ENCODE measurements at places on chromosomes 12 and 14.

- DNase-seq, result no peak
Measured at GRCh38 chr14:64000749-64001148, 147.9 kb downstream of the SYNE2 start.

GRCh38 chr12:81992461-81992860, 233.3 kb upstream of the PPFIA2 start:
- no peak for DNase-seq

GRCh38 chr12:124694846-124695497, 127.6 kb upstream of the NCOR2 start:
- DNase-seq, result no peak

DNA sequence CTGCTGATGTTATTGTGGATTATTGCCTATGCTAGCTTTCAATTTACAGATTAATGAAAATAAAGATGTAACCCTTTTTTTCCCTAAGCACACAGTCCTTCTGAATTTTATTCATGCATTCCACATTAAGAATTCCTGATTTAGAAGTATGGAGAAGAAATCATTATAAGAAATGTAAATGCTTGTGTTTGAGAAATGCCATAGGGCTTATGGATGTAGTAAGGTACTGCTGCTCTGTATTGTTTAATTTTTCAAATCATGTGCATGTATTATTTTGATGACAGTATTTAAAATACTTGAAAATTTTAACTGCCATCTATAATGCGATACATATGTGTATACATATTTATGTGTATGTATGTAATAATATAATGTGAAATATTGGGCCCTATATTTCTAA, 167.1 kb upstream of the SOX5 start:
- no peak for DNase-seq

- DNase-seq, result no peak
Measured at GRCh38 chr12:40446385-40446784, 221.6 kb downstream of the LRRK2 start.

GRCh38 chr12:121799842-121800693, 3.7 kb upstream of the SETD1B start:
- peak; percentile 94 for DNase-seq

- DNase-seq, result no peak
Measured at GRCh38 chr14:53519137-53519536, 366.0 kb upstream of the DDHD1 start.

- no peak for DNase-seq
Measured at GRCh38 chr14:65096323-65097089, 5.8 kb downstream of the MAX start.

- no peak for DNase-seq
Measured at GRCh38 chr12:83113945-83114344, 427.2 kb downstream of the TMTC2 start.

- no peak for DNase-seq
Measured at GRCh38 chr14:64502887-64503433, 678 bp downstream of the ZBTB25 start.

- no peak for DNase-seq
Measured at GRCh38 chr14:75987201-75987970, 1.8 kb downstream of the IFT43 start.

DNA sequence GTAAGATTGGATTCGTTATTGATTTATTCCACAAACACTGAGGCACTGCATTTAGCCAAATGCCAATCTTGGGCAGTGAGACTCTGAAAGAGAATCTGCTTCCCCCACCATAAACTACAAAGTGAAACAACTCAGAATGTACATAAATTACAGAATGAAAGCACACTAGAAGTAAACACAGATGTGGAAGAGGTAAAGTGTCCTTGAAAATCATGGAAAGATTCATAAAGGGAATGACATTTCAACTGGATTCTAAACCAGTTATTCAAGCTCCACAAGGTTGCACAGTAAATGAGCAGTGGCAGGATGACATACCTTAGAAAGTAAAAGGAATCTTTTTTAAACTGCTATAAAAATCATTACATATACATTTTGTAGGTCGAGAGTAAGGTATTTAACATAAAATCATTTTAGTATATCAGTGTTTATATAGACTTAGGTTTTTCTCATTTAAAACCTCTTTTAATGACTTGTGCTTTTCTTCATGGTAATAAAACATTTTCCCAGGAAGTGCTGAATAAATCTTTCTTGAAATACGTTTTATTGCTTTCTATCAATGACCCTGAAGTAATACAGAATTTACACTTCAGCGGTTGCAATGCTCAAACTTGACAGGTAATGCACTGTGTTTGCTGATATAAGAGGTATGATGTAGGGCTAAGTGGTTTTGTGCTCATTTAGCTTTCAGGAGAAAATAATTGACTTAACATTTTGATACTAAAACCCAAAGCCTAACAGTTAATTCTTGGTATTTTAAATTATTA, 270.6 kb downstream of the NAV3 start:
- no peak for DNase-seq

DNA sequence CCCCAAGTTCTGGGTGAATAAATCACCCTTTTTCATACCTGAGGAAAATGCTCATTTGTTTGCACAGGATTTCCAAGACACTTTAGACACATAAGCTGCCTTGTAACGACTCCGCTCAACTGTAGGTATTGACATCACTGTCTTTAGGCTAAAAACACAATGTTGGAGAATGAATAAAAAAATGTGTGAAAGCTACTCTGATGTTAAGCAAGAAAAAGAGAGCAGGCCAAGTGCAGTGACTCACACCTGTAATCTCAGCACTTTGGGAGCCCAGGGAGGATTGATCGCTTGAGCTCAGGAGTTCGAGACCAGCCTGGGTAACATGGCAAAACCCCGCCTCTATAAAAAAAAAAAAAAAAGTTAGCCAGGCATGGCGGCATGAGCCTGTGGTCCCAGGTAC, 11.1 kb upstream of the CIPC start:
- no peak for DNase-seq

GRCh38 chr14:61923348-61923747, 161.1 kb downstream of the SNAPC1 start:
- DNase-seq, result no peak

DNA sequence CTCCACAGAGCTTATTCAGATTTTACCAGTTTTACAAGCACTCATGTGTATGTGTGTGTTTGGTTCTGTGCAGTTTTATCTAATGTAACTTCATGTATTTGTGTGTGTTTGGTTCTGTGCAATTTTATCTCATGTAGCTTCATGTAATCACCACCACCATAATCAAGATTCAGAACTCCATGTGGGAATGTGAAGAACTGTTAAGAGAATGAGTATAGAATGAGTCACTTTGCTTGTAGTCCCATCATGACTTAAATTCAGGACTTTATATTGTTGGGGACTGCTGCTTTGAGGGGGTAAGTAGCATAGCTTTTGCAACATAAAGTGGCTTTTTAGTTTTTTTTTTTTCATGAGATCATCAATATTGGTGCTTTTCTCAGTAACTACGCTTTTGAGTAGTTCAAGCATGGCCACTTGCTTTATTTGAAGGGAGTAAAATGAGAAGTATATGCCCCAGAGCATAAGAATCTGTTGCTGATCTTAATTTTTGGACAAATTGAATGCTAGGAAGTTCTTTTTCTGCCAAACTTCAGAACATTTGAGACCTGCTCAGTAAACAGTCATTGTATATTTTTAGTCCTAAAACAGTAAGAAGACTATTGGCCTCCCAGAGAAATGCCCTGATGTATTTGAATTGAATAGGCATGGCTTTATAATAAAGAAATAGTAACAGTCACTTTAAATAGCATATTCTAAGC, 28.8 kb downstream of the PROX2 start:
- no peak for DNase-seq

DNA sequence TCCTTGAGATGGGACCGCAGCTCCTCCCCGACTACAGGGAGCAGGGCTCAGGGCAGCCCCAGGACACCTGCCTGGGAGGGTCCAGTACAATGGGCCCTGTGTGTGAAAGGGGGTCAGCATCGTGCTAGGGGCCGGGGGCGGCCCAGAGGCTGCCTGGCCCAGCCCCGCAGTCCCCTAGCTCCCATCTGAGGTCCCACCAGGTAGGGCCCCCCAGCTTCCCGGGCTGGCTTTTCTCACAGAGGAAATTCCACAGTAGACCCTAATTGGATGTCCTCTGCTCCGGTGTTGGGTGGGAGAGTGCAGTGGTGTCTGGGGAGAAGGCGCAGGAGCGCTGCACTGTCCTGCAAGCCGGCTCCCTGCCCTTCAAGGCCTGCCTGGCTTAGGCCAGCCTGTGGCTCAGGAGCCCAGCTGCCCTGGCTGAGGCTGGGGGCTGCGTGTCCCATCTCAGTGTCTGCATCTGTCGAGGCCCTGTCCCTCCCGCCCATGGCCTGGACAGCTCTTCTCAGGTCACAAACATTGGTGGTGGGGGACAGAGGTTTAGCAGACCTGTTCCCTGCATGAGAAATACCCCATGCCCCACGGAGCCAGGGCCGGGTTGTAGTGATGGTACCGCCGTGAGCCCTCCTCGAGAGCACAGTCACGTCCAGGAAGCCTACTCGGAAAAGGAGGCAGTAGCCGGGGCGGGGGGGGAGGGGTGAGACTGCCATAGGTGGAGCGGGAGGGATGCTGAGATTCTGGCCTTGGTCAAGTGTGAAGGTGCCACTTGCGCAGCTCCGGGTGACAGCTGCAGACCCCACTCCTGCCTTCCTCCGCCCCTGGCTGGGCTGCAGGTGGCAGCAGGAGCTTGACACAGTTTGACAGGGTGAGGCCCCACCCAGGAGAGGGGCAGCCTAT, 11.6 kb downstream of the HIP1R start:
- DNase-seq, result no peak

DNA sequence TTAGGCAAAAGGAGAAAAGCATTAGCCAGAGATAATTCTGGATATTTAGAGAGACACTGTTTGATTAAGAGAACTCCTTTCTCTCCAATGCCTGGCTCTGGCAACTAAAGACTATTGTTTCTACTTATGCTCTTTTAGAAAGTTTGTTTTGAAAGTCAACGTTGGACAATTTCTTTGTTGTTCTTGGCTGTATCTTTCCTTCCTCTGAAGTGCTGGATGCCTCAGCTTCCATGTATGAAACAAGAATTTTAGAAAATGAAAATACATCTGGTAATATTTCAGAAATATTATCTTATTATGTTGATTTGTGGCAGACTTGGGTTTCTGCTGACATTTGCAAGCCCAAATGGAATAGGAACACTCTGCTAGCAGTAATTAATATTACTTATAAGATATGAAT, 382.6 kb downstream of the SNAPC1 start:
- no peak for DNase-seq

DNA sequence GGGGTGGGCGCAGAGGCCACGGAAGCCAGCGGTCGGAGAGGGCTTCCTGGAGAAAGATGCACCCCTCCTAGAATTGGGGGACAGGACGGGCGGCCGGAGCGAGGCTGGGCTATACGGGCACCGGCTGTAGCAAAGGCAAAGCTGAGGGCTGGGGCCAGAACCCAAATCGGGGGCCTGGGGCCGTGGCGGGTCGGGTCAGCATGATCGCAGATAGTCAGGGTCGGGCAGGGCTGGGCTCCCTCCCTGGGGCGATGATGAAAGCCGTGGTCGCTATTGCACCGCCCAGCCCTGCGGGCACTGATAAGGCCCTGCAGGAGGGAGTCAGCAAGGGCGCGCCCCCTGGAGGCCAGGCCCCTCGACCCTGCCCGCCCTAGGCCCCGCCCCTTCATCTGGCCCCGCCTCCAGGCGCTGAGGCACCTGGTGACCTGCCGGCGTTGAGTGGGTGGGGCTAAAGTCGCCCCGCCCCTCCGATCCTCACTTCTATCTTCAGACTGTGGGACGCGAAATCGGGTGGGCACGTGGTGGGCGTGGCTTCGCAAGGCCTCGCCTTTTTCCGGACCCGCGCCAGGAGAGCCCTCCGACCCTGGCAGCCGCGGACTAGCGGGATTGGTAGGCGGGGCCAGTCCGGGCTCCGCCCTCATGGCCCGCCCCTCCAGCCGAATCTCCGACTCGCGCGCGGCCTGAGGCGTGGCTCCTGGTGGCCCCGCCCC, 419 bp upstream of the SH2B3 start:
- no peak for DNase-seq

- DNase-seq, result no peak
Measured at GRCh38 chr12:90355711-90356355, 599.1 kb downstream of the CCER1 start.

- no peak for DNase-seq
Measured at GRCh38 chr12:91432089-91432488, 249.5 kb upstream of the DCN start.

- no peak for DNase-seq
Measured at GRCh38 chr14:32134448-32135097, 57.5 kb downstream of the ARHGAP5 start.

DNA sequence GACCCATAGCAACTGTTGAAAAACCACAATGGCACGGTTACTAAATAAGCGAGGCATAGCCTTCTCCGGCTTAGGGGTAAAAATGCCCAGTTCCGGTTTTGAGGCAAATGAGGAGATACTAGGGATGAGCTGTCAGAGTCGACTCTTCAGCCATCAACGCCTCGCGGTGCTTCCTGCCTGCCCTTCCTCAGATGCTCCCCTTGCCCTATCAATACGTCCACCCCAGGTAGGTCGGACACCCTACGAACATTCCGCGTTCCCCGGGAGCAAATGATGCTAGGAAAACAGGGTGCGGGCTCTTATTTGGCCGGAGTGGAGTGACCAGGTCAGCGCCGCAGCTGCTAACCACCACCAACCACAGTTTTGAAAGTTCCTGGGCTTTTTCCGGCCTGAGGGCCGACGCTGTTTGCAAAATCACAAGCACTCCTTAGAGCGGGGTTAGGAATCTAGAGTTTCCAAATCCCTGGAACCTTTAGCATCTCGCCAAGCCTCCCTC, 1.2 kb downstream of the SRSF9 start:
- no peak for DNase-seq

DNA sequence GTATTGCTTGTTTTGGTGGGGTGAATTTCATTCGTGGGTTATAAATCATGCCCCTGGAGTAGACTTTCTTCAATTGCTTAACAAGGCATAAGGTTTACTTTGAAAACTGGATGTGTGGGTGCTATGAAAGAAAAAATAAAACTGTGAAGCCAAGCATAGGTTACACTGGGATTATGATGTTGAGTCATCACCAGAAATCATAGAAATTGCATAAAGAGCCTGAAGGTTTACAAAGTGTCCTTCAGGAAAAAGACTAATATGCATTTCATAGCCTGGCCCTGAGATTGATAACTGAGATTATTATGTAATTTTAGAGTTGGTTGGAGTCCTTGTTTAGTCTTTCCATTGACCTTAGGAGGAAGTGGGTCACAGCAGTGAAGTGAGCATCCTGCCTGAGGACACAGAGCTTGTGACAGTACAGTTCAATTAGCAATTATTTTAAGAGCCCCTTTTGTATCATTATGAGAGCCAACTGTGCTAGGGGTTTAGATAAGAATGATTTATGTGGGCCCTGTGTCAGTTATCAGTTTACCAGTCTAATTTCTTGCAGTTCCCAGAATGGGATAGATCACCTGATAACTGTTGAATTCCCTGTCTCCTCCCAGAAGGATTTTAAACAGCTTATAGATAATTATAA, 13.6 kb downstream of the LRRK2 start:
- DNase-seq, result no peak
